AG08395 (cell line): ENCODE measurements at places on chromosomes 2 and 18.

GRCh38 chr2:39920307-39920801 lies 141.3 kb upstream of the THUMPD2 start:
- no peak for DNase-seq

DNA sequence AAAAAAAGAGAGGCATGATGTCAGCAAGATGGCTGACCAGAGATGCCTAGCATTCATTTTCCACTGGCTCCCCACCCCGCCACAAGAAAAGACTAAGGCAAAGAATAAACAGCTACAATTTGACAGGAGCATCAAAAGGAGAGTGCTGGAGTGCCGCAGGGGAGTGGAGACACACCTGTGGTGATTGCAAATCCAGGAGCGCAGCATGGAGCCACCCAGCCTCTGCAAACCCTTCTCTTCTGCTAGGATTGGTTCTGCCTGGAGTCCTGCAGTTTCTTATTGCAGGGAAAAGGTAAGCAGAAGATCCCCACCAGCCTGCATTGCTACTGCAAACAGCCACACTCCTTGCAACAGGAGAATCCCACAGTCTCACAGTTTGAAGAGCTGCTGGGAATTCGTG lies 26.1 kb downstream of the BOLL start:
- no peak for DNase-seq

- DNase-seq: peak; percentile 42
Observed at GRCh38 chr2:159946326-159946999, 116.0 kb downstream of the PLA2R1 start.

DNA sequence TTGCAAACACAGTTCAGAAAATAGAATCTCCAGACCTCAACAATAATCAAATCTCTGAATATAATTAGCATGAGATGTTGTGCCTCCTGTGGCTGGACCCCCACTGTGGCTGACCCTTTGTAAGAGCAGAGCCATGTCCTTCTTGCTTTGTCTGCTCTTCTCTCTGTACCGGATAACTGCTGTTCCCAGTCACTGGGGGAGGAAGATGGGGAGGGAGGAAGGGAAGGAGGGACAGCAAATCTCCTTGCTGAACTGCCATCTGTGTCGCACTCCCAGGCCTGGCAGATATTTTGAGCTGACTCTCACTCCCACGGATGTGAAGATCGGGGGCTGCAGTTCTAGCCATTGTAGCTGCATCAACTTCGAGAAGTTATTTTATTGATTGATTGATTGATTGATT lies 319.0 kb upstream of the CXCR4 start:
- DNase-seq: no peak

GRCh38 chr2:170362313-170362870 lies 184.4 kb downstream of the MYO3B start:
- no peak for DNase-seq

DNA sequence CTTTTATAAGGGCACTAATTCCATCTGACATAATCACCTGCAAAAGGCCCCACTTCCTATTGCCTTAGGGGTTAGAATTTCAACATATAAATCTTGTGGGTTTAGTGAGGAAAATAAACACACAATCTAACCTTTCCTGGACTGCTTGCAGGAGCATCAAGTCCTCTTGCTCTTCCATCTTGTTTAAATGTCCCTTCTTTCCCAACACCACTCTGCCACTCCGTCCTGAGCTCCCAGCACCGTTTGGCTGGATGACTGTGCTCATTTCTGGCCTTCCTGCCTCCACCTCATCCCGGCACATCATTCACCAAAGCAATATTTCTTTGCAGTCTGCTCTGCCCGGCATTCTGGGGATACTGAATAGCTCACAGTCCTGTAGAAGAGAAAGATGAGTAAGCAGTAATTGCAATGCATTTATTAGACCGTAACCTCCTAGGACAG lies 247.8 kb downstream of the BCL2 start:
- no peak for DNase-seq

GRCh38 chr18:59813942-59814341 lies 85.9 kb upstream of the PMAIP1 start:
- no peak for DNase-seq

GRCh38 chr2:116057538-116057937 lies 1615.1 kb downstream of the DPP10 start:
- DNase-seq: no peak

- DNase-seq: no peak
Observed at GRCh38 chr2:169080250-169081069, 11.1 kb downstream of the DHRS9 start.

- DNase-seq: no peak
Observed at GRCh38 chr2:62631160-62632085, 74.1 kb upstream of the EHBP1 start.

DNA sequence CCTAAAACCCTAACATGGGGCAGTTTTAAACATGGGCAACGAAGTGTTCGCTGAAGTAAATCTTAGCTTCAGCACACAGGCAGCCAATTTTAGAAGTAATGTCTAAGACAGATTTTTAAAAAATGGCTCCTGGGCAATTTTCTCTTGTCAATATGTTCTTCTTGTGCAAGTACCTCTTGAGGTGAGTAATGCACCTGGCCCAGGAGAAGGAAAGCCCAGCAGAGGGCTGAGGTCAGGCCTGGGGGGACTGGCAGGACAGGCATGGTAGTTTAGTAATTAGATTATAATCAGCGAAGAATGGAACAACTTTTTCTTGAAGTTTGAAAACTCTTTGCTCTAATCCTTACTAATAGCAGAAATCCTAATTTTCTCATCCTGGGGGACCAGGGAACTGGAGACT lies 77.6 kb downstream of the SPRED2 start:
- DNase-seq: no peak

- DNase-seq: no peak
Observed at GRCh38 chr2:109676346-109676902, 62.3 kb downstream of the SOWAHC start.
